ENCODE measurements at places on chromosomes 4 and X. TPM values are rescaled to one million over a fixed set of nuclear protein-coding genes. Genes with fewer than 3 reads are reported as not detected.

DNA sequence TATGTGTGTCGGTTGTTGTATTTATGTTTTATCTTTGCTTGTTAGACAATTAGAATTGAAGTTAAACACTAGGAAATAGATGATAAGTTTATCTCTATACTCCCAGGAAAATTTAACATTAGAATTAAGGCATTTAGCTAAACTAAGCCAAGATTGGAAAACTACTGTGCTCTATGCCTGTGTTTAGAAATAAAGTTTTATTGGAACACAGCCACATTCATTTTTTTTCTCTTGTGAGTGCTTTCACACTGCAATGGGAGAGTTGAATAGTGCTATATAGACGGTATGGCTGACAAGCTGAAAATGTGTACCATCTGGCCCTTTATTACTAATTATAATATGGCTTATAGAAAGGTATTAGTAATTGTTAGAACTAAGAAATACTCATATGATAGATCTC lies 186.7 kb upstream of the NUDT6 start:
- no peak for DNase-seq

DNA sequence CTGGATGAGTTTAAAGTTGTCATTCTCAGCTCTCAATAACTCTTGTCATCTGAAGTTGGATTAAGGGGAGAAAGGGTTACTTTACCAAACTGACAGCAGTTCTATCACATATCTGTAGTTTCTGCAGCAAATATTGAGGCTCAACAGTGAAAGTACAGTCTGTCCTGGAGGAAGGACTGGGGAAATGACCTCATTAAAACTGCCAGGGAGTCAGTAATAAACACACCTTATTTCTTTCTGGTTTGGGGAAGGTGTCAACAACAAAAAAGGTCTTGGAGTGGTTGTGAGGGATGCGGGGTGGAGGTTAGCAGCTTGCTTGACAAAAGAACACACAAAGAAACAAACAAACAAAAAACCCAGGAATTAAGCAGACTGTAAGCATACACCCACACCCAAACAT lies 1418.0 kb downstream of the STIM2 start:
- DNase-seq, result no peak

DNA sequence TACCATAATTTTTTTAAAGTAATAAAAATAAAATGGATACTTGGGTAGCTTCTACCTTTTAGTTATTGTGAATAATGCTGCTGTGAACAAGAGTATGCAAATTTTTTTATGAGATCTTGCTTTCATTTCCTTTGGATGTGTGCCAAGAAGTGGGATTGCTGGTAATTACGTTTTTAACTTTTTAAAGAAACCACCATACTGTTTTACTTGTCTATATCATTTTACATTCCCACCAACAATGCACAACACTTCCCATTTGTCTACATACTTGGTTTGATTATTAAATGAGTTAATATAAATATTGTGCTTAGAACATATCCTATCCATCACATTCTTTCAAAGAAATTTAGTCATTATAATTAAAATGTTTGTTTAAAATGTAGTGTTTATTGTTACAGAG lies 3.9 kb upstream of the SULT1B1 start:
- no peak for DNase-seq

- DNase-seq, result no peak
Measured at GRCh38 chrX:103919270-103919637, 43.2 kb upstream of the TMSB15B start.

DNA sequence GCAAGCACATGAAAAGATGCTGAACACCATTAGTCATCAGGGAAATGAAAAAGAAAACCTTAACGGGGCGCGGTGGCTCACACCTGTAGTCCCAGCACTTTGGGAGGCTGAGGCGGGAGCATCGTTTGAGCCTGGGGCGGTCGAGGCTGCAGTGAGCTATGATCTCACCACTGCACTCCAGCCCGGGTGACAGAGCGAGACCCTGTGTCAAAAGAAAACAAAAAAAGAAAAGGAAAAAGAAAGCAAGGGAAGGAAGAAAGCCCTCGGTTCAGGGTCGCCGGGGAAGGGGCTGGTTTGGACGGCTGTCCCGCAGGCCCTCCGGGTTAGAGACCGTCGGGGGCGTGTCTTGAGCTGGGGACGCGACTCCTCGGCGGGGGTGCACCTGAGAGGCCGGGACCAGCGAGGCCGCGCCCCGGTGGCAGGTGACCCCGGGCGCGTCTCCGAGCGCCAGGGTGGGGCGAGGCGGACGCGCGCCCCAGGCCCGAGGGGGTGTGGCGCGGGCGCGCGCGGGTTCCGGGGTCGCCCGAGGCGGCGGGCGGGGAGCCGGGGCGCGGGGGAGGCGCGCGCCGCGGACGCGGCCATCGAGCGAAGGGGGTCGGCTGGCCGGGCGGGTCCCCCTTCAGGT lies 478 bp upstream of the PLXNA3 start:
- no peak for DNase-seq

DNA sequence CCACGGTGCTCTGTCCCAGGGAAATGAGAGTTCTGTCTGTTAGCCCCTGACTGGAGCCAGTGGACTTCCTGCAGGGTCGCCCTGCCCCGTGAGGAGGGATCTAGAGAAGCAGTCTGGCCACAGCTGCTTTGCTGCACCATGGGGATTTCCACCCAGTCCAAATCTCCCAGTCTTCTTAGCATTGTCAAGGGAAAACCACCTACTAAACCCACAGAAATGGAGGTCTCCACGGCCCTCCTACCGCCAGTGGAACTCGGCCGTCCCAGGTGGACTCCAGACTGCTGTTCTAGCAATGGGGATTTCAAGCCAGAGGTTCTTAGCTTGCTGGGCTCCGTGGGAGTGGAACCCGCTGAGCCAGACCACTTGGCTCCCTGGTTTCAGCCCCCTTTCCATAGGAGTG lies 133.3 kb upstream of the PCDH7 start:
- DNase-seq, result no peak

DNA sequence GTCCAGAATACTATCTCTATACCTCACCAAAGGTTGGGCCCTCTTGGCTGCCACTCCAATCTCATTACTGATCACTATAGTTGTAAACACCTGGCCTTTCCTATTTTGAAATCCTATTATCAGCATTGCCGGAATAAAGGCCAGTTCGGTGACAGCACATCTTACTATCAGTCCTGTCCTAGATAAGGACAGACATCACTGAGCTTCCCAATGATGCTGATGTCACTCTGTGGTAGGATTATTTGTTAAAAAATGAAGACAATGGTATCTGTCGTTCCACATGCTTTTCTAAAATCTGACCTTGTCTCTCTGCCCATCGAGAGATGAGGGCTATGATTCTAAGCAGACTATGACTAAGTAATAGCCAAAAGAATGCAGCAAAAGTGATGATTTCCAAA lies 260.4 kb downstream of the PDGFC start:
- DNase-seq, result no peak

GRCh38 chr4:13452927-13453579 lies 31.1 kb downstream of the RAB28 start:
- DNase-seq, result no peak

DNA sequence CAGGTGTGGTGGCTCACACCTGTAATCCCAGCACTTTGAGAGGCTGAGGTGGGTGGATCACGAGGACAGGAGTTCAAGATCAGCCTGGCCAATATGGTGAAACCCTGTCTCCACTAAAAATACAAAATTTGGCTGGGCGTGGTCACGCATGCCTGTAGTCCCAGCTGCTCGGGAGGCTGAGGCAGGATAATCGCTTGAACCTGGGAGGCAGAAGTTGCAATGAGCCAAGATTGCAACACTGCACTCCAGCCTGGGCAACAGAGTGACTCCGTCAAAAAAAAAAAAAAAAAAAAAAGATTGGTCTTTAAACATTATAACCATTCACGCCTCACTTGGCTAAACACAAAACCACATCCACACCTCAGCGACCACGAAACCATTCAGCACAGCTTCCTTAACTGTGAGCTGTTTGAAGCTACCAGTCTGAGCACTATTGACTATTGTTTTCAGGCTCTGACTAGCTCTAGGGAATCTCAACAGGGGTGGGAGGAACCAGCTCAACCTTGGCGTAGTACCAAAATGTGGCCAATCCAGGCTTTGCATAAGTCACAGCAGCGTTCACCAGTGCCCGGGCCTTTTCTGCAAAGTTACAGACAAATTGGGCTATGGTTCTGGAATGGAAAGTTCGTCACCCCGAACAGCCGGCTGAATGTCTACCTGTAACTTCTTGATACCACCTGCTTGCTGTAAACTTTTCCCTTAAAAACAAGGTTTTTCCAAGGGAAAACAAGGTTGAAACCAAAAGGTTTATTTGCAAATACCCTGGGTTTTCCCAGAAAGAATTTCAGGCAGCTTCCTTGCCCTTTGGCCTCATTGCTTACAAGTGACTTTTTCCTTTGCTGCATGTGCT lies 73.6 kb upstream of the DHX15 start:
- no peak for DNase-seq

DNA sequence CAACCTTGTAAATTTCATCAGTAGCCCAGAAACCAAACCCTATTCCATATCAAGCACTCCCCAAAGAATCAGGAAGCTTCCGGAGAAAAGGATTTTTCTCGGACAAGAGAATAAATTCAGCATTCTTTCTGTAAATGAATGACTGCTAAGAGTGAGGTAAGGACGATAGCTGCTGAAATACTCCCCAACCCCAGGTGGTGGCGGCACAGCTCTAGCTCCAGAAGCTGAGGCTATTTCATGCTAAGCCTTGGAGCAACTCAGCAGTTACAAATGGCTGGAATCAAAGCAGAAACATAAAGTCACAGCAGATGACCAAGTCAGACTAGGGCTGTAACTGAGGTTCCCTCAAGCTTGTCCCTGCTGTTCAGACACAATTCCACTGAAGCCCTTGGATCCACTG lies 13.9 kb upstream of the PCDH19 start:
- DNase-seq, result no peak

- no peak for DNase-seq
Measured at GRCh38 chrX:42602136-42602535, 175.8 kb downstream of the PPP1R2C start.

- peak; percentile 50 for DNase-seq
Measured at GRCh38 chr4:13537832-13538177, 6.5 kb downstream of the NKX3-2 start.

DNA sequence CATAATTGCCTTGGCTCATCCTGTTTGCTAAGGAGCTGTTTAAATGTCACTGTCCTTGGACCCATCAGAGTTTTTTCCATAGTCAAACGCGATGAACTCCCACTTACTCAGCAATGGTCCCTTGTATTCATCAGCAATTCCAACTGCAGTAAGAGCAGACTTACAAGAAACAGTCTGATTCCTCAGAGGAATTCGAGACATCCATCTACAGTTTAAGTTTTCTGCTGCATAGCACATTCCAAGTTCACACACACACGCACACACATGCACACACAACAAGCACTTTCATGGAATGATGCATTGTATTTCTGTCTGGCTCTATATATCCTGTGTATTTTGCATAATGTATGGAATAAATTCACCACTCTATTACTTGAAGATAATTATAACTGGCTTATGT lies 32.7 kb upstream of the TMEM150C start:
- no peak for DNase-seq

GRCh38 chr4:85777908-85778631 lies 303.1 kb downstream of the ARHGAP24 start:
- no peak for DNase-seq

DNA sequence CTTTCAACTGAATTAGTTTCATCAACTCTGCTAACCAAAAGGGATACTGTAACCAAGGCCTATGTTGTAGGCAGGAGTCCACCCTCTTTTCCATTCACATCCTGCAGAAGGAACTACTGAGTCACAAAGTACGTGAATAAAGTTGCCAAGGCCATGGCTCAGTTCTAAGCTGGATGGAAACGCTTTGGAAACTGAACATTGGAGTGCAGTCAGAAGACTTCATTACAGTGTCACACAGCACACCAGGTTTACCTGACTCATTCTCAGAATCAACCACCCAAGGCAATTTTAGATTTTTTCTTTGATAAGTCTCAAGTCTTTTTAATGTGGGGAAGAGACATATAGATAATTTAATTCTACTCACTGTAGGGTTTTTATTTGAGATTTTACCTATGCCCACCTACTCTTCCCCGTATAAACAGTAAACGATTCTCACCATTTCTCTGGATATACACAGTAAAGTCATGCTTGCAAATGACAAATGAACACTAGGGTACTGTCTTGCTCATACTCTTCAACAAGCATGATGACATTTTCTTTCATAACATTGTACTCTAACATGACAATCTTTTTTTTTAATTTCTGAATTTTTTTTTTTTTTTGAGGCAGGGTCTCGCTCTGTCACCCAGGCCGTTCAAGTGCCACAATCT lies 58.9 kb upstream of the RBM47 start:
- DNase-seq, result no peak

DNA sequence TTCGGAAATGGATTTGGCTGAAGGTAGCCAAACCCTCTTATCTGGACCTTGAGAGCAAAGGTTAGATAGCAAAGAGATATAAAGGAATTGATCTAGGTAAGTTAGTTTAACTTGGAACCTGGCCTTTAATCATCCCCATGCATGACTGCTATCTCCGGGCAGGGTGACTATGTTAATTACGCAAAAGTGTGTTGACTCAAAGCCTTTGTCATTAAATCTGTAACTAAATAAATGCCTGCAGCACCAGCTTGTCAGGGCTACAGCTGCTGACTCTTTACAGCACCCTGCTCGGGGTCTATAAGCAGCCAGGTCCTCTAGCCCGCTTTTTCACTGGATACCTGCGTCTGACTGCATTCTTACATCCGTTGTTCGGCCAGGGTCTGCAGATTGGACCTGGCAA lies 201.7 kb downstream of the TBCK start:
- DNase-seq, result no peak

- no peak for DNase-seq
Measured at GRCh38 chrX:20545538-20545937, 278.8 kb upstream of the RPS6KA3 start.

GRCh38 chr4:19703391-19703790 lies 548.3 kb upstream of the SLIT2 start:
- DNase-seq, result no peak

DNA sequence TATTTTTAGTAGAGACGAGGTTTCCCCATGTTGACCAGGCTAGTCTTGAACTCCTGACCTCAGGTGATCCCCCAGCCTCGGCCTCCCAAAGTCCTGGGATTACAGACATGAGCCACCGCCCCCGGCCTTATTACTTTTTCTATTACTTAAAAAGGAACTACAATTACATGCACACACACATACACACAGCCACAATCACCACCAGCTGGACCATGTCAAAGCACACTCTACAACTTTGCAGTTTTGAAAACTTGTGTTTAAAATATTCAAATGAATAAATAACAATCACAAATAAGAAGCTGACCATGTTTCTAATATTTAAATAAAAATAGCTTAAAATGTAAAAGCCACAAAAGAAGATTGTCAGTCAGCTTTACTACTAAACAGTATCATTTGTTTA lies 23.4 kb downstream of the SLC10A7 start:
- no peak for DNase-seq

GRCh38 chrX:11381464-11381863 lies 88.3 kb downstream of the AMELX start:
- no peak for DNase-seq

GRCh38 chr4:164575861-164576260 lies 178.1 kb upstream of the SMIM31 start:
- no peak for DNase-seq

TBCK gene
- 59.8 TPM for total RNA-seq

AIMP1 gene
- total RNA-seq, result 42.1 TPM

MAGEA4 gene
- total RNA-seq, result not detected

FAM149A gene
- 9.9 TPM for total RNA-seq

DSPP gene
- not detected for total RNA-seq

CLDN22 gene
- total RNA-seq, result not detected

SMS gene
- 277 TPM for total RNA-seq

USP27X gene
- total RNA-seq, result 7.8 TPM
